Activated gamma-delta T cell treated with Interleukin-2 at 50 U/mL for 16 hours (primary cell): ENCODE measurements at places on chromosomes 13 and 19.

- DNase-seq, result no peak
These were observed 19.9 kb downstream of the TPT1 start for GRCh38 chr13:45320876-45321629.

- DNase-seq, result peak; percentile 40
These were observed 14.0 kb upstream of the TUBB4A start for GRCh38 chr19:6516018-6516658.

DNA sequence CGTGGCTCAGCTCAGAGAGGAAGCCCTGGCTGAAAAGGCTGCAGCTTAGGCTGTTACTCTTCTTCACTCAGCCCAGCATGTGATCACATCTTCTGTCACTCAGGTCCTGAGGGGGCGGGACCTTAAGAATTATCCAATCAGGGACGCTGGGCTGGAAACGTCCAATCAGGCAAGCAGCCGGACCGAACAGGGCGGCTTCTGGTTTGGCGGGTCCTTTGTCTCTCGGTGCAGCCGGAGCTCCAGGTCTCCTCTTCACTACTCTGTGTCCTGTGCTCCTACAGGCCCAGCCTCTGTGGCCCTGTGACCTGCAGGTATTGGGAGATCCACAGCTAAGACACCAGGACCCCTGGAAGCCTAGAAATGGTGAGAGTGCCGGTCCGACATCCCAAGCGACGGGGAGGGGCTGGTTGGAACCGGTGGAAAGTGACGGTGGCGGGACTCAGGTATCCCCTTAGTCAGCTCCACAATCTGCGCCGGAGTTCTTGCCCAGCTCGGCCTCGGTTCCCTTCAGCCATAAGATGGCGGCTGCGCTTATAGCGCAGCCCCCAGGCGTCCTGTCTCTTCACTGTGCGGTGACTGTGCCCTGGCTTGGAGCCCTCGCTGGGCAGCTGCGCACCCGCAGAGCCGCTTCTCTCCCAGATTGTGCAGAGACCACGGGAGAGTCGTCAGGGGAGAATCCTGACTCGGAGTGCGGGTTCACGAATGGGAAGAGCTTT, at the start of gene ZNF93:
ZNF93 (plus strand) TSS at position 218 of the 716 bp plus-strand sequence; CDS start at position 361, 143 bp downstream.
- peak; percentile 92 for DNase-seq

GRCh38 chr19:35460608-35461007, 12.6 kb downstream of the FFAR2 start:
- no peak for DNase-seq

GRCh38 chr19:55646889-55647731, 902 bp upstream of the CCDC106 start:
- DNase-seq, result no peak

- no peak for DNase-seq
These were observed 201.4 kb downstream of the DIAPH3 start for GRCh38 chr13:59962343-59962742.

GRCh38 chr13:36945078-36945477, 25.0 kb upstream of the SMAD9 start:
- DNase-seq, result no peak

DNA sequence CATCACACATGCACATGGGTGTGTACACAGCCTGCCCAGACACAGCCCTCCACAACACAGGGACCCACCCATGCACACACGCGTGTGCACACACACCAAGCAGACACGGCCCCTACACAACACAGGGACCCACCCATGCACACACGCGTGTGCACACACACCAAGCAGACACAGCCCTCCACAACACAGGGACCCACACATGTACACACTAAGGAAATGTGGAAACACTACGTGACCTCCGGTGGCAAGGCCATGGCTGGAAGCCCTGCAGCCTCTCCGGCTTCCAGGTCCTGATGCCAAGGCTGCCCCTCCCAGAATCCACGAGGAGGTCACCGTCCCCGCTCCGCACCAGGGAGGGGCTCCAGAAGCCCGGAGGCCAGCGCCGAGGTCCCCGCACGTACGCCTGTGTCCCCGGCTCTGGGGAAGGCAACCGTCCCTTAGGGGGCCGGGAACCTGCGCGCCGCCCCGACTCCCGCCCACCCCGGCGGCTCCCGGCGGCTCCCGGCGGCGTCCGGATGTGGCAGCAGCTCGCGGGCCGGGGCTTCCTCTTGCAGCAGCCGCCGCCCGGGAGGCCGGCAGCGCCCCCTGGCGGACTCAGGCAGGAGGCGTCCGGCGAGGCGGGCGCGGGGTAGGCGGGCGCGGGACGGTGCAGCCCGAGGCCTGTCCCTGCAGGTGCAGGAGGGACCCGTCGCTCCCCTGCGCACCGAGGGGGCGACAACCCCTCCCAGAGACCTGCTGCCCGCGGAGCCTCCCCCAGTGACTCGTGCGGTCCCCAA, 29.8 kb upstream of the GRTP1 start:
- peak; percentile 73 for DNase-seq

DNA sequence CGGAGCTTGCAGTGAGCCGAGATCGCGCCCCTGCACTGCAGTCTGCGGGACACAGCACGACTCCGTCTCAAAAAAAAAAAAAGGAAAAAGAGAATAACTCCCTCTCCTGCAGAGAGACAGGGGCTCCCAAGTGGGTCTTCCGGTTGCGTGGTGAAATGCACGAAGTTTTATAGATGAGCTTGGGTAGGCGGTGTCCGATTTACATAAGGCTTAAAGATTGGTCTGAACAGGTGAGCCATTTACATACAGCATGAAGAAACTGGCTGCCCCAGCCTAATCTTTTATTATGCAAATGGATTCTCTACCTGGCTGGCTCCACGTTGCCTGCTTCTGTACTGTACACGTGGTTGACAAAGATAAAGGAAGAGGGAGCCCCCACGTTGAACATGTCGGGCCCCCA, 19.5 kb downstream of the ADGRE2 start:
- no peak for DNase-seq

DNA sequence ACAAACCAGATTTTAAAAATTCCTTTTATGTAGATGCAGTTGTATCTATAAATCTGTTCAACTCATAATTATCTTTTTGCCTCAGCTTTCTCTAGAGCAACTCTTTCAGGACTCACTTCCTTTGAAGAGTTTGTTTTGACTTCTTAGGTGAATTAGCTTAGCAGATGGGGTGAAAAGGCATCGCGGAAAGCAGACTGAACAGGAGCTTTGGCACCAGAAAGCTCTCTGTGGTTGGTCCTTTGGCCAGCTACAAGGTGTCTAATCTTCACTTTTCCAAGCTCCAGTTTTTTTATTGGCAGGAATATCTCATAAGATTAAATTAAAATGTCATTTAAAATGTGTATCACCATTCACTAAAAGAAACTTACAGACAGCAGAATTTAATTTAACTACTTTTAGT, 60.6 kb upstream of the KLF12 start:
- DNase-seq, result no peak

- DNase-seq, result no peak
These were observed 5.5 kb upstream of the PTGER1 start for GRCh38 chr19:14480700-14481079.

- DNase-seq, result no peak
These were observed 47.5 kb downstream of the SPATA13 start for GRCh38 chr13:24207841-24208667.

GRCh38 chr19:1760020-1760419, 6.7 kb downstream of the ONECUT3 start:
- no peak for DNase-seq

DNA sequence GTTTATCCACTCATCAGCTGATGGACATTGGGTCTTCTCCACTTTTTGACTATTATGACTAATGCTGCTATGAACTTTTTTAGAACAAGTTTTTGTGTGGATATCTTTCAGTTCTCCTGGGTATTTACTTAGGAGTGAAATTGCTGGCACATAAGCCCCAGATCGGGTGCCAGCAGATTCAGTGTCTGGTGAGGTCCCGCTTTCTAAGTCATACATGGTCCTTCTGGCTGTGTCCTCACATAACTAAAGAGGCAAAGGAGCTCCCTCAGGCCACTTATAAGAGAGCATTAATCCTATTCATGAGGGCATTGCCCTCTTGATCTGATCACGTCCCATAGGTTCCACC, 600 bp upstream of the ZNF226 start:
- DNase-seq, result no peak

GRCh38 chr19:38059897-38060296, 152.9 kb downstream of the SIPA1L3 start:
- DNase-seq, result no peak

GRCh38 chr13:100987948-100988347, 313.4 kb upstream of the TMTC4 start:
- DNase-seq, result no peak

DNA sequence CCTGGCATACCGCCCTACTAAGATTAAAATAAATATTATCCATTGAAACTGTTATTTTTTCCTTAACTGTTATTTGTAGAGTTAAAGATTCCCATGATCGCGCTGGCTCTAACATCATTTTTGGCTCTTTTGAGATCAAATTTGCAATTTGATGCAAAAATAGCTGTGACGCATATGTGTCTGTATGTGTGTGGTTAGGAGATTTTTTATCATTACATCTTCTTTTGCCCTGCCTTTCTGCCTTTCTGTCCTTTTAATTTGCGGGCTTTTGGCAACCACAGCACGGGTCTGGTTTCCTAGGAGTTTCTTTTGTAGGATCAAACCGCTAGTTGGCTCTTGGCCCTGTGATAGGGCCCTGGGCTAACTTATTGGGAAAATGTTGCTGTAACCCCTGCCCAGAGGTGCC, 37.3 kb upstream of the ALOX5AP start:
- DNase-seq, result no peak

DNA sequence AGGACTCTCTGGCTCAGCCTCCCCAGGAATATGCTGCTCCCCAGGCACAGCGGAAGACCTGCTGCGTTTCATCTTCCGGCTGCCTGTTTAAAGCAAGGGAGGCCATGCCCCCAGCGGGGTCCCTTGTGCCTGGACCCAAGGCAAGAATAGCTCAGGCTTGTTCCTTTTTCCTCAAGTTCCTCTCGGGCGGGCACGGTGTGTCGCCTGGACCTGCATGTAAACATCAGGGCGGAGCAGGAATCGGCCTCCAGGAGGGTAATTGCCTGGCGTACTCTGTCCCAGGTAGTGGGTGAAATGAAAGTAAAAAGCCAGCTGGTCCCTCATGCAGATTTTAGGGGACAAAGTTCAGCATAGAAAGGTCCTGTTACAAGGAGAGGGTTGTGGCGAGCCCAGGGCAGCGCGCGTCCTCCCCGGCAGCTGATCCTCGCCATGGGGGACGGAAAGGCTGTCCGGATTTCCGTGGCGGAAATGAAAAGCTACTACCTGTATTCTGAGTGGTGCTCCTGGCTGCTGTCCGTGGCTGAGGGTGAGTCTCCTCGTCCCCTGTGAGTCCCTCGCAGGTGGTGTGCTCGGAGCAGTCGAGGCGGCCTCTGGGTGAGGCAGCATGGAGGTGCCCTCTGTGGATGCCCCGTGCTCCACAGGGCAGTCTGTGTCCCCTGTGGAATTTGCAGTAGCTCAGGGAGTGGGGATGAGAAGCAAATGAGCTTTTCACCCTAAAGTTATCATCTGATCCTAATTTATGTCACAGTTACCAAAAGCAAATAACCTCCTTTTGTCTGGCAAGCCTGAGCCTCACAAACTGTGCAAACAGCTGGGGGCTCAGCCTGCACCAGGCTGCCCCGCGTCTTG, 16.2 kb downstream of the MCF2L start:
- no peak for DNase-seq

GRCh38 chr13:51370811-51371210, 31.3 kb downstream of the SERPINE3 start:
- no peak for DNase-seq

GRCh38 chr13:98761986-98762616, 9.6 kb upstream of the SLC15A1 start:
- no peak for DNase-seq

GRCh38 chr19:56108447-56109195, 12.5 kb downstream of the ZNF787 start:
- DNase-seq, result no peak

GRCh38 chr19:35938282-35939224, 2.4 kb downstream of the LRFN3 start:
- no peak for DNase-seq

- no peak for DNase-seq
These were observed 200.3 kb downstream of the DIAPH3 start for GRCh38 chr13:59963383-59963782.
